A549 treated with AZD2906 at 1 μM for 4 hours (cell line): ENCODE measurements at places on chromosomes 1 and 21. TPM values are rescaled to one million over a fixed set of nuclear protein-coding genes. Genes with fewer than 3 reads are reported as not detected.

Gene S100A7
- not detected in 5 replicates for total RNA-seq

Gene PRAMEF13
- total RNA-seq: 0.07 TPM in 1 of 5 replicates, not detected in the others

Gene RNU1-4
- 4.0 to 44.9 TPM (median 4.2 TPM) in 4 of 5 replicates, not detected in the other for total RNA-seq

Gene ERI3
- 47.9 to 67.7 TPM (median 60.9 TPM) in 5 replicates for total RNA-seq

Gene A3GALT2
- not detected in 5 replicates for total RNA-seq

Gene ATP6V0B
- total RNA-seq: 93.2 to 162 TPM (median 133 TPM) in 5 replicates

Gene BLACAT1
- total RNA-seq: 0.03 TPM in 1 of 5 replicates, not detected in the others

Gene CRYAA
- total RNA-seq: 0.13 to 0.16 TPM in 2 of 5 replicates, not detected in the others

Gene CD34
- total RNA-seq: 0.02 to 0.06 TPM in 2 of 5 replicates, not detected in the others

Gene GLUL
- 21.1 to 29.1 TPM (median 27.0 TPM) in 5 replicates for total RNA-seq
